ENCODE measurements at places on chromosomes 4 and X. TPM values are rescaled to one million over a fixed set of nuclear protein-coding genes. Genes with fewer than 3 reads are reported as not detected.

SPATA4 gene
- not detected for total RNA-seq

DNA sequence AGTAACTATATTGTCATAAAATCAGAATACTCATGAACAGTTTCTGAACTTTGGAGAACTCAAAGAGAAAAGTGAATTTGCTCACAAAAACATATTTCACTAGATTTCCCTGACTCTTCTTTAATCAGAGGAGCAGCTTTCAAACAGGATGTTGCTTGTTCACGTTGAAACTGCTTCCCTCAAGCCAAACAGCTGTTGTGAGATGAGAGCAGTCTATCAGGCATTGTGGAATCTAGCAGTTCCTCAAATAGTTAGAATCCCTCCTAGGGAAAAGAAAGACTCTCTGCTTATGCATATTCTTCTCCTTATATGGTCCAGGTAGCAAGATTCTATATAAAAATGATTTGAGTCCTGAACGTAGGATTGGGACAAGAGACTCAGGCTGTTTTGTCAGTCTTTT, 1012.1 kb downstream of the FAM133A start:
- DNase-seq, result no peak

GRCh38 chr4:98566361-98567008, 91.9 kb downstream of the TSPAN5 start:
- no peak for DNase-seq

- DNase-seq, result no peak
Measured at GRCh38 chr4:83266689-83267088, 17.9 kb downstream of the COQ2 start.

GRCh38 chr4:55549888-55550287, 3.2 kb upstream of the CLOCK start:
- no peak for DNase-seq

MAGEA2B gene
- not detected for total RNA-seq

ASB12 gene
- 0.34 TPM for total RNA-seq

DNA sequence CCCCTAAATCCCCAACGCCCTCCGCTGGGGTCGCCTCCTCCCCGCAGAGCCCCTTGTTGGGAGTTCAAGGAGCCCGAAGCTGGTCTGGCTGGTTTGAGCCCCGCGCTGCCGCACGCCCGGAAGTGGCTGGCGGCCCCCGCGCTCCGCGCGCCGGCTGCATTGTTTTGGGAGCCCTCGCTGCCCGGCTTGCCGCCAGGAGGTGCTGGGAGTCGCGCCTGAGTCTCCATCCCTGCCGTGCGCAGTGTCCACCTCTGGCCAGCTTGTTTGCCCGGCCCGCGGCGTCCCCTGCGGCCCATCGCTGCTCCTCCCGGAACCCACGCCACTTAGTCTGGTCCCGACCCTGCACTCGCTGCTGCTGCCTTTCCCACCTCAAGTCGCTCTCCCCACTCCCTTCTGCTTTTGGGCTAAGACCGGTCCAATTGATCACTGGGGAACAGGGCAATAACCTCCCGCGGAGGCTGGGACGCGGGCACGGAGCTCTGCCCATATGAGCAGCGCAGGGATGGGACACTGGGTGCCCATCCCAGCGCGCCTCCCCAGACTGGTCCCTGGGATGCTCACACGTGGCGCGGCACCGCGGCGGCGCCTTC, 2.2 kb upstream of the SFRP2 start:
- DNase-seq, result peak; percentile 39

GRCh38 chr4:79298027-79298426, 27.8 kb downstream of the NAA11 start:
- DNase-seq, result no peak

DNA sequence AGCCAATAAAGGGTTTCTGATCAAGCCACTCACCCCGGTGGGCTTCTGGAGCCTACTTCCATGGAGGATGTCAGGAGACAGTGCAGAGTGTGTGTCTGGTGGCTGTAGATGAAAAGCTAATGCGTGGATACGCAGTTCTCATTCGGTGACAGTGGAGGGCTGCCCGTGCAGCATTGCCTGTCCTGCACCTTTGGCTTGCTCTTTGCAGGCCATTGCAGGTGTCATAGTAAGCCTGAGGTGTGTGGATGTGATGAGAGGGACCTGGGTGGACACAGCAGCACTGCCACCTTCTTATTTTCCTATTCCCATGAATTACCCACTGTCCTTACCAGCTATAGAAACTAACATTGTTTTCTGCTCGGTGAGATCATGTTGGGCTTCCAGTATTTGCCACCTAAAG, 101.2 kb downstream of the STK32B start:
- no peak for DNase-seq

DNA sequence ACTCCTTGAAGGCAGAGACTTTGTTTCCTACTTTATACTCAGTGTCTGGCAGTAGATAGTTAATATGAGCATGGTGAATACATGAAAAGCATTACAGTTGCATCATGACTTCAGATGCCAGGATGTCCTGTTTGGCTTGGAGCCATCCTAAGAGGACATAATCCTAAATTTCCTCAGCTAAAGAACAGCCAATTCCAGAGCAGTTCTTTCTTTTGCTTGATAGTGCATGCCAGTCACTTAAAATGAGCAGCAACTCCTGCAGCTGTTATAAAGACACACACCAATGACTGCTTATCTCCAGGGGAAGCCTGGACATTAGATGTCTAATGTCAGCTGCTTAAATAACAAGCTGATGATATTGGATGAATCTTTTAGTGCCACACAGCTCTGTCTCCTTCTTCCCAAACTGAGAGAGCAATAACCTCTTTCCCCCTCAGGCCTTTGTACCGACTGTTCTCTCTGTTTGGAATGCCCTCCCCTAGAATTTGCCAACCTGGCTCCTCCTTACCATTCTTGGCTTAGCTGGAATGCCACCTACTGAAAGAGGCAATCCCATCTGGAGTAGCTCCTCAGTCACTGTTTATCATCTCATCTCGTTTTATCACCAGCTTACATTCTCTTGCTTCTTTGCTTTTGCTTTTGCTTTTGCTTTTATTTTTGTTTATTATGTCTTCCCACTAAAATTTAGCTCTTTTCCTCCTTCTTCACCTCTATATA, 100.8 kb upstream of the USP38 start:
- DNase-seq, result no peak

IQSEC2 gene
- total RNA-seq, result 4.1 TPM

DNA sequence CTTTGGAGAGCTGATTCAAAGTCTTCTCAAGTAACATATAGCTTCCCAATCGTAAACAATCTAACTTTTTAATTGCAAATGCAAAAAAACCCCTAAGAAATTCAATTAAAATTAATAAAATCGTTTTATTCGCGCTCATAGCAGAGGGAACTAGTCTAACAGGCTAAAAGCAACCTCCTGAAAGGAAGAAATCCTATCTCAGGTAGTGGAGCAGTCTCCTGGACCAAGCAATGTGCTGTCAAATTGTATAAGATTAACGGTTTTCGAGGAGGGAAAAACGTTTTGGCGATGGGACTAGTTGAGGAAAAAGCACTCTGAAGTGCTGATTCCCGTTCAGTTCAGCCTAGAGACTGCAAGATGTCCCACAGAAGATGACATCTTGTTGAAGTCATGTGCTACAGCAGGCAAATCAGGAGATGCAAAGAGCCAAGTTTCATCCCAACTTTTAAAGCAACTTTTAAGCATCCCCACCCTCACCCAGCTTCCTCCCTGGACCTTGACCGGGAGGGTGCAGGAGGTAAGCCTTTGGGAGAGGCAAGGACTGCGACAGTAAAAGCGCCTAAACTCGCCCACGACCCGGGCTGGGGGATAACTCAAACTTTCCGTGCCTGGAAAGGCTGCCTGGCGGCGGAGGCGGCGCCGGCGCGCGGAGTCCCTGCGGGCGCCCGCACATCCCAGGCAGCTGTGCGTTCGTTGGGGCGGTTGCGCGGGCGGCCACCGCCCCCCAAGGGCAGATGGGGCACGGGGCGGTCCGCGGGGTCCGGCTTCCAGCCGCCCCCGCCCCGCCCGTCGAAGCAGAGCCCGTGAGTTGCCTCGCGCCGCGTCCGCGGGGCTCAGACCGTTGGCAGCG, 784 bp downstream of the MAP7D3 start:
- DNase-seq, result no peak

SOX3 gene
- not detected for total RNA-seq

DNA sequence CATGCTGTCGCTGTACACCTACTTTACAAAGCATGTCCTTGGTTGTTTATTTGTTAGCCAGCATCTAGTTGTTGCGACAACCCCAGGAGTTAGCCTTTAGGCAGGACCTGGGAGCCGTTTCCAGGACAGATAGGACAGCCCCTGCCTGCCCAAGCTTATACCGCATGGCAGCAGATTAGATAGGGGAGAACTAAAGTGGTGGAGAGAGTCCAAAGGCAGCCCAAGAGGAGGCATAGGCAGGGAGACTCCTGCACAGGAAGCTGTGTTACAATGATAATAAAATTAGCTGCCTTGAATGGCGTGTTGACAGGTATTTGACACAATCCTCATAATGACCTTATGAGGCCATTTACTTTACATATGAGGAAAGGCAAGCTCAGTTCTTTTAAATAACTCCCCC, 13.0 kb downstream of the NSDHL start:
- no peak for DNase-seq

MAPK10 gene
- 55.3 TPM for total RNA-seq

- no peak for DNase-seq
Measured at GRCh38 chr4:138188406-138189084, 53.6 kb downstream of the SLC7A11 start.

DNA sequence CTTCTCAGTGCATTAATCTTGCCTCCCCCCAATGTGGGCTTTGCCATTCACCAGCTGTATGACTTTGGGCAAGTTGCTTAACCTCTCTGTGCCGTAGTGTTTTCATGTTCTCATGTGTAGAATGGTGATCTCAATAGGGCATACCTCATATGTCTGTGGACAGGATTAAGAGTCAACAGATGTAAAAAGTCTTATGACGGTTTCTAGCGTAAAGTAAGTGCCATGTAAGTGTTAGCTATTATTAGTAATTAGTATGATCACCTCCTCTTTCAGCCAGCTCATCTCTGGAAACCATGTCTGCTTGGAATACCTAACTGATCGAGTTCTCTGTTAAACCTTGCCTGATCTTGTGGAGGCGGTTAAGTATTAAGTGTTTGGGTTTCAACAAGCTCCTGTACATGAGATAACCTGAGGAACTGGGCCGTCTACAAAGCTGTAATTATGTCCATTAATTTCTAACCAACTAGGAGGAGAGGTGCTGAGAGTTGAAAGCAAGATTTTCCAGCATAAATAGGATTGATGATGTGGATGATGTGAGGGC, 66.3 kb downstream of the TSC22D3 start:
- no peak for DNase-seq

ADRA2C gene
- total RNA-seq, result 36.4 TPM

DNA sequence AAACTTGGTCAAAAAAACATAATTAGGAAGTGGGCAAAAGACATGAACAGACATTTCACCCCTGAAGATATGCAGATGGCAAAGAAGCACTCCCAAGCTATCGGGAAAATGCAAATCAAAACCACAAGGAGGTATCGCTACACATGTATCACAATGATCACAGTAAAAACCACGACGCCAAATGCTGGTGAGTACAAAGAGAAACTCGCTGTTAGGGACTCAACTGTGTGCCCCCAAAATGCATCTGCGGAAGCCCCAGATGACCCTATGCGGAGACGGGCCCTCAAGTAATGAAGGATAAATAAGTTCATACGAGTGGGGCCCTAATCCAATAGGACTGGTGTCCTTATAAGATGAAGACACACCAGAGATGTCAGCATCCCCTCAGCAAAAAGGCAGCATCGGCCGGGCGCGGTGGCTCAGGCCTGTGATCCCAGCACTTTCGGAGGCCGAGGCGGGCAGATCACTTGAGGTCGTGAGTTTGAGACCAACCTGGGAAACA, 10.2 kb downstream of the GAK start:
- no peak for DNase-seq

TCEAL6 gene
- 2.1 TPM for total RNA-seq

DNA sequence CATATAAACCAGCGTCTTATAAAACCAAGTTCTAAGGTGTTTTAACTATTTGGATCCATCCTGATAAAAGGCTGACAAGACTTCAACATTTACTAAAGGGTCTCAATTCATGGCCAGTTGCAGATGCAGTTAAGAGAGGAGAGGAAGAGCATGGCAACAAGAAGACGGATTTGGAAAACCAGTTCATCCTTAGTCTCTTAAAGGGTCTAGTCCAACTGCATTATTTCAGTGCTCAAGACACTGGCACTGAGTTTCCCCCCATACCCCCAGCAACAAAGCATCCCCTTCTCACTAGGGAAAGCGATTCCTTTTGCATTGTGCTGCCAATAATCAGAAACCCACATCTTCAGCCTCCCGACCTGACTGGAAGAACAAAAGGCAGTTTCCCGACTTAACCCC, 90.3 kb upstream of the TFDP3 start:
- DNase-seq, result no peak

CLIC2 gene
- 36.8 TPM for total RNA-seq

- no peak for DNase-seq
Measured at GRCh38 chr4:14196131-14196530, 568.6 kb upstream of the BOD1L1 start.

GRCh38 chr4:81663368-81663767, 191.7 kb upstream of the RASGEF1B start:
- no peak for DNase-seq

DAPP1 gene
- 7.2 TPM for total RNA-seq

GRCh38 chr4:80072228-80072743, 743 bp downstream of the ANTXR2 start:
- peak; percentile 58 for DNase-seq

GRCh38 chr4:164379694-164380093, 374.2 kb upstream of the SMIM31 start:
- DNase-seq, result no peak
